Karpas-422 (cell line): ENCODE measurements at places on chromosomes 2 and 18.

DNA sequence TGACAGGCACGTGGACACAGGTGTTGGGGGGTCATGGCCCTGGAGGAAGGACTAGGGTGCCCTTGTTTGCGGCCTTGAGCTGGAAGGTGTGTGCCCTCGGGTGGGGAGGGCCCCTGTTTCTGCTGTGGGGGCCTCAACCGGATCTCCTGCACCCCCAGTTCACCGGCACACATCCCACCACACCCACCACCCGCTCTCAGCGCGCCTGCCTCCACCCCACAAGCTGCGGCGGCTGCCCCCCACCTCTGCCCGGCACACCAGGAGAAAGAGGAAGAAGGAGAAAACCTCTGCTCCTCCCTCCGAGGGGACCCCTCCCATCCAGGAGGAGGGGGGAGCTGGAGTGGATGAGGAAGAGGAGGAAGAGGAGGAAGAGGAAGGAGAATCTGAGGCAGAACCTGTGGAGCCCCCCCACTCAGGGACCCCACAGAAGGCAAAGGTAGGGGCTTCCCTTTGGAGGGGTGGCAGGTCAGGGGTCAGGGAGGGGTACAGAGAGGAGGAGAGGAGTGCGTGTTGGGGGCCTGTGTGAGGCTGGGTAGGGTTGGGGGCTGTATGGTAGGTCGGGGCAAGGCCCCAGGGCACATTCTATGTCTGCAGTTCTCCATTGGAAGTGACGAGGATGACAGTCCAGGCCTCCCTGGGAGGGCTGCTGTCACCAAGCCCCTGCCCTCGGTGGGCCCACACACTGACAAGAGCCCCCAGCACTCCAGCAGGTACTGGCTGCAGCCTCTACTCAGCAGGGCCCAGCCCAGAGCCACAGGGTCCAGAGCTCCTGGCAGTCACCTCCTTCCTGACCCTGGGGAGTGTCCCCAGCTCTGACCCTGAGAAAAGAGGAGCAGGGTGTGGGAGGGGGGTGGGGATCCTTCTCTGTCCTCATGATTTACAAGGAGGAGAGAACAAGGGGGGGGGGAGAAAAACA, 1.8 kb downstream of the SLC4A3 start:
- DNase-seq, result no peak

DNA sequence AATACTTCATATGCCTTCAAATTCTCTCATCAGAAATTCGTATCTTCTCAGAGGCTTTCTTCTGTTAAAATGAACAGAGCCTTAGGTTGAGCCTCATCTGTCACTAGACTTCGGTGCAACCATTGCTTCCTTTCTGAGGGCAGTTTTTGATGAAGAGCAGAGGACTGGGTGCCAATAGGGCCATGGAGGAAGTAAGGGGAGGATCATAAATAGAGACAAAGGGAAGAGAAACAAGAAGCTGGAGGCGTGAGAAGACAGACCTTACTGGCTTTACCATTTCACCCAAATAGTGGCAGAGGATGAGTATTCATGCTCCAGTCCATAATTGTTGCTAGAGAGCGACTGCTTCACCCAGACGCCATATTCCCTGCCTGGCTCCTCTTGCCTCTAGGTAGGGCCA, 215.6 kb upstream of the PKDCC start:
- DNase-seq, result no peak

- DNase-seq, result no peak
Observed at GRCh38 chr2:180540761-180541160, 439.6 kb upstream of the UBE2E3 start.

DNA sequence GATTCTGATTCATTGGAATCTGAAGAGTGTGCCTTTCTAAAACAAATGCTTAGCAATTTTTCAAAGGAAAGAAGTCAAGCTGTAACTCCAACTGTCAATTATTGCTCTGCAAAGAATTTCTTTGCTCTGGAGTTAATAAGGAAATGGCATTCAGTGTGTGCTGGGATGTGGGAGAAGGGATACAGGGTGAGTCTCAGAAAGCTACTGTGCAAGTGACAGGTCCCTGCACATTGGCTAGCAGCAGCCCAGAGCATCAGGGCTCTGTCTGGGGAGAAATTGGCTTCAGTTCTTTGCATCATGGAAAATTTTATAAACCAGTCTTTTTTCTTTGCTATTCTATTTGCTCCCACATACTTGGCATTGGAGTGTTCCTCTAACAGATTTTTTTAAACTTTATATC, 1.1 kb upstream of the SYT4 start:
- no peak for DNase-seq

DNA sequence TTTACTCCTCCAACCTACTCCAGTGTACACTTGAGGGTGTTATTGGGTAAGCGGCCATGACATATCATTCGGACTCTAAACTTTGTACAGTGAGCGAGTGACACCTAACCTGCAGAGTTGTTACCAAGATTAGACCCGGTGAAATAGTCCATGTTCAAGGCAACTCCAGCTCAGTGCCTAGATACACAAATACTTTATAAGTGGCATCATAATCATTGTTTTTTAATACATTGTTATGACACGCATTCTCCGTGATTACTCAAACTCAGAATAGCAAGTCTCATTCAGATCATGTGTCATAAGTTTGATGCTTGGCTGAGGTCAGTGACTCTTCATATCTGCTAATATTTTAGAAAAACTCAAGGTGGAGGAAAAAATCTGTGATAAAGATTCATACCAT, 597.8 kb downstream of the DCC start:
- no peak for DNase-seq
